ENCODE measurements at places on chromosomes 12 and 14.

DNA sequence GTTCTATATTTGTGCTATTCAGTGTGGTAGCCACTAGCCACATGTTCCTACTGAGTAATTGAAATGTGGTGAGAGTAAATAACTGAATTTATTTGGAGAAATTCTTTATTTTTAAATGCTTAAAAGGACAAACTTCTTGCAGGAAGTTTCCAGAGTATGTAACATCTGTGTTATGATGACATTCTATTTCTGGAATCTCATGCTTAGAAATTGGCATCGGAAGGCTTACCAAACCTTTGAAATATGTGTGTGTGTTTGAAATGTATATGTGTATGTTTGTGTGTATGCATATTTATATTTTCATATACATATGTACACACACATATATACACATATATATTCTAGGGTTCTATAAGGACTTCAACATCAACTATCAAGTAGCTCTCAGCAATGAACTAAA is 12.4 kb upstream of the WSCD2 start:
- no peak for DNase-seq

- no peak for DNase-seq
Observed at GRCh38 chr12:597926-598568, 65.2 kb downstream of the NINJ2 start.

DNA sequence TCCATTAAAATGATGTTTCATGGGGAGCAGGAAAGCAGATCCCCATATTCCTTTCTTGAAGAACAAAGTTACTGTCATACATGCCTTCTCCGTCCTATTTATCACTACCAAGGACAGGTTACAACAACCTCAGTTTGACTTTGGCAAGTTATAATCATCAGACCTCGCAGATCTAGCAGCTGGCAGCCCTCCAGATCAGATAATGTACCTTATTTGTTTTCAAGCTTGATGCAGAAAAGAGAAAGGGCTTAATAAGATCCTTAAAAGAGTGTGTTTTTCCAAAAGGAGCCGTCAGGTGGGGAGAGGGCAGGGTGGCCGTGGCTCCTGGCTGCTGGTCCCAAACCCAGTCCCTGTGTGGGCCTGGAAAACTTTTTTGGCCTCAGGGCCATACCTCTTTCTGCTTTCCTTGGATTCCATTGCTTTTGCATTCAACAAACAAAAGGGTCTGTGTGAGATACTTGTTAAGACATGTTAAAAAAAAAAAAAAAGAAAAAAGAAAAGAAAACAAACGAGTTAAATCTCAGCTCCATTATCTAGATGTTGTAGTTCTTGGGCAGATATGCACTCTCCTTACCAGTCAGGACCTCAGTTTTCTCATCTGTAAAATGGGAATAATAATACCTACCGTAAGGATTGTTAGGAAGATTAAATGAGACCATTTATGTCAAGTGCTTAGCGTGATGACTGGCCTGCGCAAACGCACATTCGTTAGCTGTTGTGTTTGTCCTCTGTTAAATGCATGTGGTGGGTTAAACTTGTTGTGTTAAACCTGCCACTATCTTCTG is 64.6 kb downstream of the B4GALNT3 start:
- DNase-seq, result no peak

DNA sequence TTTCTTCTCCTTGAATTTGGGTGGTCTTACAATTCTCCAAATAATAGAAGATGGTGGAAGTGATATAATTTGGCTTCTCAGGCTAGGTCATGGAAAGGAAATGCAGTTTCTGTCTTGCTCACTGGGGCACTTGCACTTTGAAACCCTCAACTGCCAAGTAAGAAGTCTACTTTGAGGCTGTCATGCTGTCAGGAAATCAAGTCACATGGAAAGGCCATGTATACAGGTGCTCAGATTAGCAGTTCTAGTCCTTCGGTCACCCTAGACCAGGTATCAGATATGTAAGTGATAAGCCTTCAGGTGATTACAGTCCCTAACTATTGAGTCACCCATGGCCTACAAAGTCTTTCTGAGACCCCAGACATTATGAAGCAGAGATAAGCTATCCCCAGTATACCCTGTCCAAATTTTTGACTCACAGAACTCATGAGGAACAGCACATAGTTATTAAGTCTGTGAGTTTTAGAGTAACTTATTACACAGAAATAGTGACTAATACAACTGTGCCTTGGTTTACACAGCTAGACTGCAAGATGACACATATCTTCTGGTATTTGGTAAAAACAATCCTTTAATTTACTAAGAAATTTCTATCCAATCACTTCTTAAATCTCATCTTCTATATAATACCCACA is 26.3 kb upstream of the BBS10 start:
- DNase-seq, result no peak

GRCh38 chr12:29662734-29663323 is 120.9 kb downstream of the TMTC1 start:
- DNase-seq, result no peak

DNA sequence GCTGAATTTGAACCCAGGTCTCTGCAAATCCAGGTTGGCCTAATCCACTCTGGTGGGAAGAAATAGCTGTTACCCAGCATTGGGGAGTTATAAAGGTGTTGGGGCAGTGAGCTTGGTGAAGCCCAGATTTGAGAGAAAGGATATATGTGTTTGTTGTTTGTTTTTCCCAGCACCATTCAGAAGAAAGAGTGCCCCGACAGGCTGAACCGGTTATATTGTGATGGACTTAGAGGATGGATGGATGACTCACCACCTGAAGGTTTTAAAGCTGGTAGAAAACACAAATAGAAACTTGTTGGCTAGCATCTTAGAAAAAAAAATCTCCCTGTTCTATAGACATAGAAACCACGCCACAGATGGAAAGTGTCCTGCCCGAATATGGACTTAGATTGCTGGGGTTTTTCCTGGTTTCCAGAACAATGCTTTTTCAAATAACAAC is 404.6 kb downstream of the MED13L start:
- DNase-seq, result no peak

DNA sequence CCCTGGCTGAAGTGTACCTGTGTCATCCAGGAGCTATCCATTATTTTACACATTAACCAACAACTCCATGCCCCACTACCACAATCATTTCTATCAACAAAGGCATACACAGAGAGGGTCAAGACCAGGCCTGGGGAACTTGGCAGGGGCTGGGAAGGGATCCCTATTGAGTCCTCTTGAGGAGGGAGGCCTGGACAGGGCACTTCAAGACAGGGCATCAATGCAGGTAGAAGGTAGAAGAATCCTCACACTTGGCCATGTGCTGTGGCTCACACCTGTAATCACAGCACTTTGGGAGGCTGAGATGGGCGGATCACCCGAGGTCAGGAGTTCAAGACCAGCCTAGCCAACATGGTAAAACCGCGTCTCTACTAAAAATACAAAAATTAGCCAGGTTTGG is 13.4 kb upstream of the ANKRD33 start:
- no peak for DNase-seq
